ENCODE measurements at places on chromosomes 6 and 20.

GRCh38 chr6:81480139-81480538 is 272.3 kb downstream of the TENT5A start:
- DNase-seq, result no peak

DNA sequence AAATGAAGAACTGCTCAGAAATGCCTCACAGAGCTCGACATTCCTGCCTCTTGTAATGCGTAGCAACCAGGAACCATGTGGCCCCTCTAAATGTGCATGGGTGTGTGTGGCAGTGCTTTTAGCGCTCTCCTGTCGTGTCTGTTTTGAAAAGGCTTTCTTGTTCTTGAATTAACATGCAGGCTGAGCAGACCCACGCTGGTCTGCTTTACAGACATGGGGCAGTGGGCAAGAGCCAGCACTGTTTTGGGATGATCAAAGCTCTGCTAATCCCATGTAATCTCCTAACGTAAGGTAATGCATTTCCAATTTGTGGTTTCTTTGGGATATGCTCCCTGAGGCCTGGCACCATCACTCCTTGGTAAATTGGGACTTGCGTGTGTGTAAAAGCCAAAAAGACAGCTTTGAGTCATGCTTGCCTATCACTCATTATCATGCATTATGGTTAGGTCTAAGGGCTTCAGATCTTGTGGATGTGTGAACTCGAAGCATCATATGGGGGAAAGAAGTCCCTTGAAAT is 11.8 kb downstream of the RIPOR2 start:
- no peak for DNase-seq

DNA sequence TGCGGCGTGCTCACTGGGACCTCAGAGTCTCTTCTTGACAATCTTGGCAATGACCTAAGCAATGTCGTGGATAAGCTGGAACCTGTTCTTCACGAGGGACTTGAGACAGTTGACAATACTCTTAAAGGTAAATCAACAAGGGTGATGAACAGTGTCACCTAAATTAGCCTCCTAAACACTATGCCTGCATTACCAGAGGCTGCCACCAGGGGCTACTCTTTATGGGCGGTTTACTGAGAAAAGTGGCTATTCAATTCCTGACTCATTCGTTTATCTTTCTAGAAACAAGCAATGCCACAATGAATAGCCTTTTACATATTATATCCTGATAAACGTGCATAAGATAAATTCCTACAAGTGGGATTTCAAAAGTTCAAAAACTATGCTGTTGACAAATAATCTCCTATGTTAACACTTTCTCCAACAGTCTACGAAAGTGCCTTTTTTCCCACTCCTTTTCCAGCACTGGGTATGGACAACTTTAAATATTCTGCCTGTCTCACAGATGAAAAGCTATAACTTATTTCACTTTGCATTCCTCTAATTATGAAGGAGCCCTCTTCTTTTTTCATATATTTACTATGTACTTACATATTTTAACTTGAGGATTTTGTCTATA is 1.3 kb downstream of the BPIFA2 start:
- DNase-seq, result no peak

- no peak for DNase-seq
Observed at GRCh38 chr6:35427851-35428321, 24.3 kb upstream of the FANCE start.

- DNase-seq, result no peak
Observed at GRCh38 chr6:1633366-1634021, 23.8 kb downstream of the FOXC1 start.

DNA sequence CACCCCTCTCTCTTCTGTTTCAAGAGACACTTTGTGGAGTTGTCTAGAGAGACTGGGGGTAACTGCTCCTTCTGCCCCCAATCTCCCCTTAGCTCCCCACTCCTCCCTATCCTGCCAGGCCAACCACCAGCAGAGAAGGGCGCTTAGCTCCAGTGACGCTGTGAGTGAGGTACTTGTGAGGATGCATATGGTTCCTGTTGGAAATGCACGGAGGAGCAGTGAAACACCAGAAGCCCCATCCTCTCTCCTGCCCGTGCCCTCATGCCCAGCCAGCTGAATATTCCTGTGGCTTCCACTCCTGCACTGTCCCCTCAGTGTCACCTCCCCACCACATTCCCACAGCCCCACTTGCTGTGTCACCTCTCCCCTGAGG is 11.9 kb downstream of the NT5E start:
- DNase-seq, result no peak

- DNase-seq, result no peak
Observed at GRCh38 chr6:2948228-2949025, 22.9 kb downstream of the SERPINB6 start.

GRCh38 chr20:31617432-31618104 is 12.5 kb downstream of the ID1 start:
- no peak for DNase-seq

GRCh38 chr6:16481697-16482399 is 243.5 kb downstream of the GMPR start:
- peak; percentile 42 for DNase-seq

- DNase-seq, result no peak
Observed at GRCh38 chr20:37358366-37359150, 12.6 kb downstream of the SRC start.

GRCh38 chr20:57746832-57747404 is 37.1 kb upstream of the PMEPA1 start:
- no peak for DNase-seq

- DNase-seq, result no peak
Observed at GRCh38 chr20:17403461-17403860, 127.7 kb downstream of the BFSP1 start.

DNA sequence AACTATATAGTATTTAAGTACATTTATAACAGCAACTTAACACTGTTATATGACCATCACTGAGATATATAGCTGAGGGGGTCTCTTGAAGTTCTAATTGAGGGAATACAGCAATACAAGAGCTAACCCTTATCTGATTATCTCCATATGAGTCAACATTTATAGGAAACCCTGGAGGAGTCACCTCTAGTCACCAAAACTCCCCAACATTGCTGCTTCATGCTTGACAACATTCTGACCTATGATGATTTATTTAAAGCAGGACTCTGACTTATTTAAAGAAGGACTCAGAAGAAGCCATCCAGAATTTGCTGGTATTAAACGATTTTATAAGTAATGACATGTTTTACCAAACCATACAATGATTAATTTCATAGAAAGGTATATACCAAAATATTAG is 182.6 kb upstream of the NOX3 start:
- DNase-seq, result no peak

DNA sequence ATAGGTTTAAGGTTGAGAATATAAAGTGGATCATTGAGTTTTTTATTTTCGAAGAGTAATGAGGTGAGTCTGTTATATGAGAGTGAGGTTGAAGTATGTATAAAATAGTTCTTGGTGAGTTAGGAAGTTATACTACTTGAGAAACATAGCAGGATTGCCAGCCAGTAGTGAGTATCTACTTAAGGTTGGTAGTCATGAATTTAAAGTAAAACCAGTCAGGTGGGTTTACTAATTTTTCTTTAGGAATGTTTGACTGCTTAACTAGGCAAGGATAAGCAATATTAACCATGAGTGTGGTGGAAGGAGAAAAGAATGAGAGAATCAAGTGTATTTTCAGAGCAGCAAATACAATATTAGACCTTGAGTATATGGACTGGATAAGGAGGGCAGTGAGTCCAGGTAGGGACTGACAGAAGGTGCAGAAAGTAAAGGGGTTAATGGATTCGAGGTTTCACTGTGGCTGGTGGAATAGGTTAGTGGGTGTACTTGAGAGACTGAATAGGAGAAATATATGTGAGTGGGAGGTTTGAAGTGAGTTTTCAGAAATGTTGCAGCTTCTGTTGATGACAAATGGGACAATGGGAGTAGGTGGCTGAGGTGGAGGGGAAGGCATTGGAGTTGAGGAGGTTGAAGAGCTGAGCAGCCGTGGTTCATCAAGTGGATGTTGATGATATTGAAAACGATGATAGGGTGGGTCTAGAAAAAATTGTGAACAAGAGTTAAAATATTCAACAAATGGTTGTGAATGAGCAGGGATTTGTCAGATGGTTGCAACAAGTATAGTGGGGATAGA is 232.5 kb upstream of the ASCC3 start:
- DNase-seq, result no peak

- no peak for DNase-seq
Observed at GRCh38 chr20:47622118-47622665, 120.5 kb downstream of the NCOA3 start.

DNA sequence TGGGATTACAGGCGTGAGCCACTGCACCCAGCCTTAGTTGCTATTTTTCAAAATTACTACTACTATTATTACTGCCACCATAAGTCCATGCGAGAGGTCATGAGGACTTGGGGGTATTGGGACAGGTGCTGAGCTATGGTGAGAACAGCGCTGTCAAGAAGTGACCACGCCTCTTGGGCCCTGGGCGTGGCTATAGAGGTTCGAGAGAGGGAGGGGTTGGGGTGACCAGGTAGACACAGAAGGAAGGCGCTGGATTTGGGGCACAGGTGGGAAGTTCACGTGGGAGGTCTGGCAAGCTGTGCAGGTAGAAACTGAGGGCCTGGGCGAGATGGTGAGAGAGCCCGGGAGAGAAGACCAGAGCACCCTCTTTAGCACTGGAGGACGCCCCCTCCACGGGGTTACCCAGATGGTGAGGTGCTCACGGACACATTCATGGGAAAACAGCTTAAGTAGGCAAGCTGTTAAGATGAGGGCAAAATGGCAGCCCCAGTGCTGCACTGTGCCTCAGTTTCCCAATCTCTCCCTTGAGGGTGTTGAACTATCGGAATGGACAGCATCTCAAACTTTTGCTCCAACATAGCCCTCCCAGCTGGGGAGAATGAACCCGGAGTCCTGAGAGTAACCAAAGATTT is 61.0 kb downstream of the RAB44 start:
- DNase-seq, result no peak

GRCh38 chr20:9500121-9500520 is 14.3 kb upstream of the LAMP5 start:
- DNase-seq, result no peak

- no peak for DNase-seq
Observed at GRCh38 chr6:111952821-111953540, 79.7 kb upstream of the FYN start.

- peak; percentile 33 for DNase-seq
Observed at GRCh38 chr6:39029156-39030011, 19.2 kb upstream of the GLP1R start.

DNA sequence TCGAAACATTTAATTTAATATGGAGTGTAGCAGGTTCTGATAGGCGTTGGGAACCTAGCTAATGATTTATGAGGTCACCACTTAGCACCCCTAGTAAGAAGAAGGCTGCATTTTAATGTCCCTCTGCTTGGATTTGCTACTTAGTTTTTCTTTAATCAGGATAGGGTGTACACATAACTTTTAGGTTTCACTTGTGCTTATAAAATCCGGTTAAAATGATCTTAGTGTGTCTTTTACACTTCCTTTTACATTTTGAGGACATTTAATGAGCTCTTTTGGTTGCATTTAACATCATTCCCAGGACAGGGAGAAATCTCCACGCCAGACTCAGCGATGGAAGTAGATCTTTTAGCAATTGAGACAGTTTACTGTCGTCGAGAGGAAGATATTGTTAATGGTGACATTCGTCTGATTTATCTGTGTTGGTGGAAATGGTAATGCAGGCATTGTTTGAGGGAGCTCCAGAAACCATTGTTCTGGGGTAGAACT is 5.6 kb downstream of the TFAP2A start:
- DNase-seq, result no peak

GRCh38 chr6:138456401-138456790 is 42.9 kb downstream of the NHSL1 start:
- no peak for DNase-seq

- DNase-seq, result no peak
Observed at GRCh38 chr20:52263757-52264156, 72.2 kb upstream of the ZFP64 start.

DNA sequence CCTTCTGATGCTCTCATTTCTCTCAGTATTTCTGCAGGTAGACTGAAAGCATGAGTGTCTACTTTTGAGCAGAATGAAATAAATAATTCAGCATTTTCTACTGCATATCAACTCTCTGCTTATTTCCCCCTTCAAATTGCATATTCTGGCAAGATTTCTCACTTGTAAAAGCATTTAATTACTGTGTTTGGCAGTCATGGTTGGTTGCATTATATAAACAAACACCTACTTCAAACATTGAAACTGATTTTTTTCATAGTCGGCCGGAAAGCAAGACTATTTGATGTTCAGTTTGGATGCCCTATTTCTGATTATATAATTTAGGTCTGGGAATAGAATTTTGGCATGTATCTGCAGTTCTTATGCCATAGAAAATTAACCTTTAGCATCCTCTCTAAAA is 73.1 kb downstream of the PLEKHG1 start:
- DNase-seq, result no peak

DNA sequence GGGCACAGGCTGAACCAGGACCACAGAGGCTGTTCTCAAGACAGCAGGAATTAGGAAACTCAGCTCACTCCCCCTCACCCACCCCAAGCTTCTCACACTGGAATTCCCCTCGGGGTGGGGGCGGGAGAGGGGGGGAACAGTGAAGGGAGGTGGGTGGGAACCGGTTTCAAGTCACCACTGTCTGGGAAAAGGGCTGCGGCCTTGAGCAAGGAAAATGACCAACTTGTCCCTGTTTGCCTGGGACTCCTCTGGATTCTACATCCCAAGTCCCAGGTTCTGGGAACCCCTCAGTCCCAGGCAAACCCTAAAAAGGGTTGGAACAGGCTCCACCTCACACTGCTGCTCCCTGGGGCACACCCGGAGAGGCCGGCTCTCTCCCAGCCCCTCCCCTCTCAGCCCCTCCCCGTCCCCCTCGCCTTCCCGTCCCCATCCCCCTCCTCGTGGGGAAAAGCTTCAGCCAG is 230.7 kb downstream of the TFAP2C start:
- DNase-seq, result no peak

- no peak for DNase-seq
Observed at GRCh38 chr6:159464816-159465215, 228.2 kb downstream of the SOD2 start.

DNA sequence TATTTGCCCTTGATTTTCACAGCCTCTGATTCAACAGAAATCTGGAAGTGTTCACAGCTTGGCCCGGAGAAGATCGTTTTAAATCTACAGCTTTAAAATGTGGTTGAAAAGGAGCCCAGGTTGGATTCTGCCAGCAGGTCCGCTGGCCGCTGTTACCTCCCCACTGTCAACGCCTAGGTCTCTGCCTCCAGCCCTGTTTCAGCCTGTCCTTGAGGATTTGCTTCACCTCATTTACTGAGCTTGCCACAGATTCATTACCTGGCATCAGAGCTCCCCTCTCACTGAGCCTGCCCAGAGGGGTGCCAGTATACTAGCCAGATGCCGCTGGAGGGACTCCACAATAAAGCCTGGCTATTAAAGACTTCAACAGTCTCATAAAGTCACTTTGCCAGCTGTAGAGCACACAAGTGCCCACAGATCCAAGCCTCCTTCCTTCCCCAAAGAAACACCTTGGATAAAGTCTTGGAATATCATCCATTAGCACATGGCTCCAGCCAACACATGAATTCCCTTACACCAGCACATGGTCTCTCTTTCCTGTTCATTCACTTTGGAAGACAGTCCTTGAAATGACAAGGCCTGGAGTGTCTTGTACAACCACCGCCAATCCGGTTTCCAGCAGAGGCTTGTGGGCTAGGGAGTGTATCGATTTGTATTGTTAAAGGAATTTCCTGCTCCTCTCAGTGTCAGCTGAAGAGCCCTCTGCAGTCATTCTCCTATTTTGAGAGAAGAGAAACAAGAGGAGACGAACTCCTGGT is 9.5 kb upstream of the NR2E1 start:
- no peak for DNase-seq

GRCh38 chr6:149480502-149481280 is 4.1 kb downstream of the ZC3H12D start:
- DNase-seq, result no peak

Measured in activated T-cell treated with anti-CD3 and anti-CD28 coated beads for 1 hour (primary cell).